Stimulated activated CD8-positive, alpha-beta memory T cell treated with anti-CD3 and anti-CD28 coated beads, Interleukin-4, amount 100 ng/mL, for 4 hours (primary cell): ENCODE measurements at places on chromosomes 6 and 20.

GRCh38 chr6:69868252-69868804 is 2.0 kb downstream of the COL19A1 start:
- no peak for DNase-seq

GRCh38 chr6:44022671-44023352 is 104.4 kb downstream of the MRPL14 start:
- DNase-seq, result no peak

DNA sequence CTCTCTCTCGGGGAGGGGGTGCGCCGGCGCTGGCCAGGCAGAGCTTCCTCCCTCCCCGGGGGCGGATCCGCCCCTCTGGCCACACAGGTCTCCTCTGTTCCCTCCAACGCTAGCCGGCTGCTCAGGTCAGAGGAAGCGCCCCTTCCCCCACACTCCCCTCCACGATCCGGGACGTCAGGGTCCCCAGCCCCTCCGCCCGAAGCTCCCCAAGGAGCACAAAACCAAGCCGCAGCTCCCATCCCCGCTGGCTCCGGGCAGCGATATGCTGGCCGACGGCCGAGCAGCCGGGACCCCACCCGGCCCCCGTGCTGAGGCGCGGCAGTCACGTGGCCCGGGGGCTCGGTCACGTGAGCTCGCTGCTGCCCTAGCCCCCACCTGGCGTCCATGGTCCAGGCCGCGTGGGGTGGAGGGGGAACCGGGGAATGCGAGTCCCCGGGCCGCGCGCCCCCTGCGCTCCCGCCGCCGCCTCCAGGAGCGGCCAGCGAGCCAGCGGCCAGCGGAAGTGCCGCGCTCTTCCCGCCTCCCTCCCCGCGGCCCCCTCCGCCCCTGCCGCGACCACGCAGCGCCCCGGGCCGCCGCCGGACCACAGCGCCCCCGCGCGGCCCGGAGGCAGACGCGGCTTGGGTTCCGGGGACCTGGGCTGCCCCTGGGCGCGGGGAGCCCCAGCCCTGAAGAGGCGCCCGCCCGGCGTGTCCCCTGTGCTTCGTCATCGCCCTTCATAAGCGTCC is at the start of gene SLC35B2:
Gene SLC35B2, minus strand, starts transcription at position 504 of the 728 bp plus-strand sequence. Its CDS starts 118 bp downstream, at position 386.
- DNase-seq, result no peak

DNA sequence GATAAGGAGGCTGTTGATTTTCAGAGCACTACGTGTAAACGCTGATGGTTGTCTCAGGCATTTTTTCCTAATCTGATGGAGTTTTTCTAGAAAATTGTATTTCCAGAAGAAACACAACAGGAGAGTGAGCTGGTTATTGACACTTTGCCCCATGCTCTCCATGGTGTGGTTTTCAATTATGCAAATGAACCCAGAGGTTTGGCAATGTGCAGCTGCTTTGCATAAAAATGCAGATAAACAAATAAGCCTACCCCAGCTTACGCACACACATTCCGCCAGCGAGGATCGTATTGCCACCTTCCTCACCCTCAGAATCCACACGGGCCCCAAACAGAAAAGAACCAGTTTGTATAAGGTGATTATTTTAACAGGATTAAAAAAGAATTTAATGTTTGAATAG is 45.1 kb upstream of the FRMD1 start:
- no peak for DNase-seq

DNA sequence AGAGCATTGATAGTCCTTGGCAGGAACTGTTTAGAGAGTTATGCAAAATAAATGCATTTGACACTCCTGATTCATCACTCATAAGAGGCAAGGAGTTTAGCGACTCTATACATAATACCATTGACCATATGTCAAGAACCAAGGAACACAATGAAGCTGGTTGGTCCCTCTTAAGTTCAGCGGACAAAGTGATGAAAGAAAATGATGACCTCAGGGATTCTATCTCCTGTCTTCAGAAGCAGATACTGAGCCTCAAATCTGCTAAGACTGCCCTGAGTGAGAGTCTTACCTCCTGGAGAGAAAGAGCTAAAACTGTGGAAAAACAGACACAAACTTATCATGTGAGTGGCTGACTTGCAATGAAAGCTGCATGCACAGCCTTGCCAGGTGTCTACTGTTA is 9.5 kb upstream of the NKAIN2 start:
- DNase-seq, result no peak

GRCh38 chr6:6516666-6517458 is 71.7 kb upstream of the LY86 start:
- DNase-seq, result no peak

GRCh38 chr6:5045416-5045815 is 39.7 kb upstream of the PPP1R3G start:
- DNase-seq, result no peak

- no peak for DNase-seq
Observed at GRCh38 chr6:88869263-88870020, 94.0 kb downstream of the RNGTT start.

DNA sequence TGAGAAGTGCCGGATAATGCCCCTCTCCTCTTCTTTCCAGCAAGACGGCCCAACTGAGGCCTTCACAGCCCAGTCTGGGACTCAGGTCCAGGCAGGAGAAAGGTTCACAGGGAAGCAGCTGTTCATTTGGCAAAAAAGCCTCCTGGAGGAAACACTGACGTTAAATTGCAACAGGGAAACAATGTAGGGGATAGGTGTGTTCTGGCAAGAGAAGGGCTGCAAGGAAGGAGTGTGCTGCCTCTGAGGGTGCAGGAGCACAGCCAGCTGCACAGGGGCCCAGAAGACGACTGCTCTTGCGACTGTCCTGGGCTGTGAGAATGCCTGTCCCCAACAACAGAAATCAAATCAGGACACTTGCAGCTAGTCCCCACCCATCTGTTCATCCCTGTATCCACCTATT is 70.6 kb upstream of the PMEPA1 start:
- DNase-seq, result no peak

DNA sequence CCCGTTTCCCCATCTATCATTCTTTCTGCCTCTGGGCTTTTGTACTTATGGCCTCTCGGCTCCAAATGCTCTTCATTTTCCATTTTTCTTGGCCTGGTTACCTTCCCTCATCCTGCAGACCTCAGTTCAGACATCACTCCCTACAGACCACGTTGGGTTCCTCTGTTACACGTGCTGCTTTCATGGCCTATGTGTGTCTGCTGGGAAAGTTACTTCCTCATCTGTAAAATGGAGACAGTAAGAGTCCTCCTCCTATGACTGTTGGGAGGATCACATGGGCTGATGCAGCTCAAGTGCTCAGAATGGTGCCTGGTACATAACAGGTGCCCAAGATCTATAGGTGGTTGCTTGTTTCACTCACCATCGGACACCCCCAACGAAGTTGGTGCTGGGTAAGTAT is 13.5 kb downstream of the KCNK17 start:
- DNase-seq, result no peak

DNA sequence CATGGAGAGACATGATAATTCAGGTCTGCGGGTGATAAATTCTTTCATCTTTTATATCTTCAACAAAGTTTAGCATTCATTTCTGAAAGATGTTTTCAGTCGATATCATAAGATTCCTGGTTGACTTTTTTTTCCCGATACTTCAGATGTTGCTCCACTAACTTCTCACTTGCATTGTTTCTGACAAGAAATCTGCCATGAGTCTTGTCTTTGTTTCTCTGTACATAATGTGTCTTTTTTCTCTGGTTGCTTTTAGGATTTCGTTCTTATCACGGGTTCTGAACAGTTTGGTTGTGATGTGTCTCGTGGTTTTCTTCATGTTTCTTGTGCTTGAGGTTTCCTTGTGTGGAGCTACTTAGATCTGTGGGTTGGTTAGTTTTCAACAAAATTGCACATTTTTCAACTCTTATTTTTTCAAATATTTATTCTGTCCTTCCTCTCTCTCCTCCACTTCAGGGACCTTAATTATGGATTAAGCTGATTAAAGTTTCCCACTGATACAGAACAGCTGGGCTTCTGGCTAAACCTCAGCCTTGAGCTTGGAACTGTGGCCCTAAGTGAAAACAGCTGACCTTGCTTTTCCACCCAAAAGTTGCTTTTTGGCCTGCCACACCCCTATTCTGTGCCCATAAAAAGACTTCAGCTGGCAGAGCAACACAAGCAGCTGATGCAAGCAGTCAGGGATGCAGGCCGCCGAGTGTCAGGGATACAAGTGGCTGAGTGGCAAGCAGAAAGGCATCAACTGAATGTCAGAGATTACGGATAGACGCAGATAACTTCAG is 97.9 kb upstream of the SNX9 start:
- no peak for DNase-seq

- DNase-seq, result no peak
Observed at GRCh38 chr20:37943033-37943432, 40.1 kb downstream of the VSTM2L start.

DNA sequence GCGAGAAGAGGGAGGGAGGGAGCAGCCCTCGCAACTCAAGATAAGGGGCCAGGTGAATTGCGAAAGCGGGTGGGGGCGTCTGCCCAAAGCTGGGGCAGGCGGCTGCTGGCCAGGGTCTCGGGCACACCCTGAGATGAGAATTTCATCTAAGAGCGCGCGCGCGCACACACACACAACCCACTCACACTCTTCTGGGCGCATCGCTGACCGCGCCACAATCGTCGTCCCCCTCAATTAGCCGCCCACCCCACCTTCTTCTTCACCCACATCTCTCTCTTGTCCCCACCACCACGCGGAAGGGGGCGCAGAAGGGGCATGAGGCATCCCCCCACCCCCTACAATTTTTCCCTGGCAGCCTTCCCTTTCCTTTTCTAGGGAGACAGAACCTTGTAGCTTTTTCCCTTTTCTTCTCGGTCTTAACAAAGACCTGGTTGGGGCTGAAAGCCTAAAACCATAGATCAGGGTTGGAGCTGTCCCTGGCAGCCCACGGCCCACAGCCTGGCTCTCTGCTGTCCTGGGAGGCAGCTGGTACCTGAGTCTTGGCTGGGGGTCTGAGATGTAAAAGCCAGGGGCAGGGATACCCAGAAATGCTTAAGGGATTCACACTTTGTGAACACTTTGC is 737 bp upstream of the PTPRT start:
- no peak for DNase-seq

DNA sequence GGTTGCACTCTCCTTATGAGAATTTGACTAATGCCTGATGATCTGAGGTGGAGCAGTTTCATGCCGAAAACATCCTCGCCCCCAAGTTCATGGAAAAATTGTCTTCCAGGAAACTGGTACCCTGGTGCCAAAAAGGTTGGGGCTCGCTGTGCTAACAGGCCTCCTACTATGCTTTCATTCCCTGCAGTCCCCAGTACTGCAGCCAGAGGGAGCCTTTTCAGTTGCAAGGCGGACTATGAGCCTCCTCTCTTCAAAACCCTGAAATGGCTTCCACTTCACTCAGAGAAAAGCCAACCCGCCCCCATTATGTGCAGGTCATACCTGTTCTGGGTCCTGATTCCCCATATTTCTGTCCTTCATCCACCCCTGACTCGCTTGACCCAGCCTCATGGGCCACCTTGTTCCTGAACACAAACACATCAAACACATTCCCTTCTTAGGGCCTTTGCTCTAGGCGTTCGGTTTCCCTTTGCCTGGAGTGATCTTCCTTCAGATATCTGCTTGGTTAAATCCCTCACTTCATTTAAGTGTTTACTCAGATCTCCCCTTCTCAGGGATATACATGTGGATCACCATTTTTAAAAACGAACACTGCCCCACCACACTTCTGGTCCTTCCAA is 173.7 kb downstream of the PHACTR1 start:
- DNase-seq, result no peak

- no peak for DNase-seq
Observed at GRCh38 chr6:80488190-80488589, 381.7 kb downstream of the BCKDHB start.

- DNase-seq, result no peak
Observed at GRCh38 chr6:142332393-142333098, 30.7 kb downstream of the ADGRG6 start.

- no peak for DNase-seq
Observed at GRCh38 chr6:138817799-138818198, 21.9 kb downstream of the ECT2L start.

GRCh38 chr6:146593986-146594385 is 4.8 kb upstream of the ADGB start:
- no peak for DNase-seq

GRCh38 chr6:6796818-6797217 is 208.3 kb downstream of the LY86 start:
- no peak for DNase-seq

DNA sequence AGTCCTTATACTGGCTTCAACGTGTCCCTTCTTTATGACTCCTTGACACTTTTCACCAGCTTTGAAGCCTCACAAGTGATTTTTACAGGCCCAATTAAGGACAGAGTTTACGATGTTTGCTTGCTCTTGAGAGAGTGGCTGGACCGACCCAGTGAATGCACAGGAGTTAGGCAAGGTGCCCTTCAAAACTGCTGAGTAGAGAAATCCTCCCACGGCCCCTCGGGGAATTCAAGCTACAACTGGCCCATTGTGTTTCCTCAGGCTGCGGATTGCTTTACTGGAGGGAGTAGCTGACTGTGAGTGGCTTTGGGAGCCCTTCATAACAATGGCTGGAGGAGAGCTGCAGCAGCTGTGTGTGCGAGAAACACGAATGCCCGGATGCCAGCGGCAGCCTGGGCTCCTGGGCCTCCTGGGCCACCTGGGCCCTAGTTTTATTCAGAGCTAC is 50.0 kb downstream of the SGK1 start:
- DNase-seq, result no peak

DNA sequence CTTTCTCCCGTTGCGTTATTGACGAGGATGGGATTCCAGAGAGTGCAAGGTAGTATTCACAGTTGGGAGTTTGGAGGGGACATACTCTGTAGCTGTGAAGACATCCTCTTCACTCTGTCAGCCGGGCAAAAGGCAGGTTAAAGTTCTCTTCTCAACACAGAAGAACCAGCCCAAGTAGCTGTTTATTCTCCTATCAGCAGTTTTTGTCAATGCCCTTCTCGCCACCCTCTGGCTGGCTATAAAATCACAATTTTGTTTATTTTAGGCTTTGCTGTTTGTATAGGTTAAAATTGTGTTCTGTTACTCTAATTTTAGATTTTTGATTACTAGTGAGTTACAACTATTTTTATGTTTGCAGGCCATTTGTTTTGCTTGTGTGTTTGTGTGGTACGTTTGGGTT is 37.9 kb upstream of the MAS1 start:
- no peak for DNase-seq

DNA sequence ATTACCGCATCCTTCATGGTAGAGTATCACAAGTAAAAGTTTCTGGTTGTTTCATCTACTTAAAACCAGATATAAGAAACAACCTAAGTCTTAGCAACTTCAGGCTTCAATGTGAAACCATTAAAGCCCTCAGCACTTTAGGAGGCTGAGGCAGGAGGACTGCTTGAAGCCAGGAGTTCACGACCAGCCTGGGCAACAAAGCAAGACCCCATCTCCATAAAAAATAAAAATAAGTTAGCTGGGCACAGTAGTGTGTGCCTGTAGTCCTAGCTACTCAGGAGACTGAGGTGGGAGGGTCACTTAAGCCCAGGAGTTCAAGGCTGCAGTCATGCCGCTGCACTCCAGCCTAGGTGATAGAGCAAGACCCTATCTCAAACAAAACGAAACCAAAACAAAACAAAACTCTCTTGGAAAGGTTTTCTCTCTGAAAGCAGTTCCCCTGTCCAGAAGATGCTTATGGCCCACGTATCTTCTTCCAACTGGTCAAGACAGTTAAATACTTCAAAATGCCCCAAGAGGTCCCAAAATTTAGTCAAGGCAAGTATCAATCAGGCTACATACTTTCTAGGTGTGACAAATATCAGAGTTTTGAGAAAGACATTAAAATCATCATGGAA is 9.9 kb downstream of the TAF11 start:
- DNase-seq, result no peak

GRCh38 chr6:168562576-168563151 is 121.7 kb downstream of the SMOC2 start:
- DNase-seq, result no peak

- DNase-seq, result no peak
Observed at GRCh38 chr20:4070323-4071177, 55.2 kb upstream of the RNF24 start.
